GM23338 (cell line): ENCODE measurements at places on chromosomes 1 and 21. TPM values are rescaled to one million over a fixed set of nuclear protein-coding genes. Genes with fewer than 3 reads are reported as not detected.
A peak's percentile ranks its signal among the peaks of the same experiment; 100 is the strongest.

IL22RA1 gene
- polyA plus RNA-seq: 0.11 TPM in 1 of 2 replicates, not detected in the other

TPTE gene
- polyA plus RNA-seq: not detected in 2 replicates

DNASE2B gene
- polyA plus RNA-seq: not detected in 2 replicates

GABRD gene
- 1.7 and 2.1 TPM in 2 replicates for polyA plus RNA-seq

C1orf94 gene
- 4.3 and 4.9 TPM in 2 replicates for polyA plus RNA-seq

LHX4 gene
- 1.2 and 1.4 TPM in 2 replicates for polyA plus RNA-seq

GRCh38 chr1:92960395-92961130 is 699 bp downstream of the DIPK1A start:
- H3K4me1 ChIP-seq: peaks cover 14% of the 10 kb centered on the region
- no peaks in the 10 kb centered on the region for H3K36me3 ChIP-seq
- DNase-seq: peak; percentile 69
- H3K27ac ChIP-seq: no peak overlapping the region

- DNase-seq: no peak
- H3K4me1 ChIP-seq: no peaks in the 10 kb centered on the region
- no peak overlapping the region for H3K4me3 ChIP-seq
- no peaks in the 10 kb centered on the region for H3K27me3 ChIP-seq
These were observed 483.4 kb downstream of the PLPP3 start for GRCh38 chr1:56095696-56096665.

GRCh38 chr1:224879162-224879803 is 50.2 kb upstream of the DNAH14 start:
- H3K36me3 ChIP-seq: no peaks in the 10 kb centered on the region
- H3K27ac ChIP-seq: no peak overlapping the region
- DNase-seq: no peak
- H3K27me3 ChIP-seq: no peaks in the 10 kb centered on the region
- peaks cover 56% of the 10 kb centered on the region for H3K4me1 ChIP-seq

DNA sequence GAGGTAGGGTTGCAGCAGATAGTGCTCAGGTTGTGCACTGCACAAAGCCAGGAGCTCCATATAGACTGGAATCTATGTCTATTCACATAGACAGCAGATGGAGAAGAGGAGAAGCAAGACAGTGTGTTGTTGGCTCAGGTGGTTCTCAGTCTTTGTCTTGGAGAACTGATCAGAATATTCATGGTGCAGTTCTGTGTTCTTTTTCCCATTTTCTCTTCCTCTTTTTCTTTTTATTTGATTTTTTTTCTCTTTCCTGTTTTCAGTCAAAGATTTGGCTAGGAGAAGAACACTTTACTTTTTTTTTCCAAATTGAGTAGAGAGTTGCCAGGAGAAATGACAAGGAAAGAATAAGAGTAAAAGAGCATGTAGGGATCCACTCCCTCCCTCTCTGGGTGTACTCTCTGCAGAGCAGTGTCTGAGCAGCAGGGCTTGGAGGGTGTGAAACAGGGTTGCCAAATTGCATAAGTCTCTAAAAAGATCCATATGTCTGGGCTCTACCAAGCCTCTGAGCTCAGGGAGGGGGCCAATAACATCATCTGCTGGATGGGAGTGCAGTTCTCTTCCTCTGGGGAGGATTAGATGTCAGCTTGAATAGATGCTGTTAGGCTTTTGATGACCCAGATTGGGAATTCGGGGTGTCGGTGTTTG is 8.7 kb upstream of the CD34 start:
- H3K4me1 ChIP-seq: peaks cover 10% of the 10 kb centered on the region
- no peaks in the 10 kb centered on the region for H3K27me3 ChIP-seq
- H3K27ac ChIP-seq: no peak overlapping the region
- H3K4me3 ChIP-seq: no peak overlapping the region
- no peaks in the 10 kb centered on the region for H3K36me3 ChIP-seq
- DNase-seq: no peak

GRCh38 chr21:37365517-37366481 is 774 bp upstream of the DYRK1A start:
- peak overlapping the region; percentile 100 for H3K27ac ChIP-seq
- peaks cover 34% of the 10 kb centered on the region for H3K4me1 ChIP-seq
- peak; percentile 83 for DNase-seq
- peak overlapping the region; percentile 89 for H3K4me3 ChIP-seq
- H3K27me3 ChIP-seq: no peaks in the 10 kb centered on the region

DNA sequence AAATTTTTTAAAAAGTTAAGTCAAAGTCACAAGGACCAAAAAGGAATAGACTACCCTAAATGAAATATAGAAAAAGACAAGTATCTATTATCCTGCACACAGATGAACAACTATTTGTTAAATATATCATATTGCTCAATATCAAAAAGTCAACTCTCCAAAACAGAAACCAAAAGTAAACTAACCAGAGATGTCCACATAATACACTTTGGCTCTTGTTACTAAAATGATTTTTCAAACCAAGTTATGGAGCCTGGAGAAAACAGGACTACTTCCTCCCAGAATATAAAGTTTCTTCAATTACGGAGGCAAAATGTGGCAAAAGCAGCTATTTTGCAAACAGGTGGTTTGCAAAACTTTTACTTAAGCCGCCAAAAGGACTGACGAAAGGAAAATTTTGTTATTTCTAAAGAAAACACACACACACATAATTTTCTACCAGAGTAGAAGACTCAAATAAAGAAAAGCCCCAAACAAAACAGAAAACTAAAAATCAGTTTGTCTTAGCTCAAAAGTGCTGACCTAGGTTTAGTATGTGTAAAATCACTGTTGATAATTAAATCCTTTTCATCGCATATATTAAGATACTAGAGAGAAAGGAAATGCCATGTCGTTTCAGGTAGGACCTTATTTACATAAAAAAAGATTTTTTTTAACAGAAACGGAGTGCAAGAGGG is 1.1 kb downstream of the DPYD start:
- peaks cover 21% of the 10 kb centered on the region for H3K27me3 ChIP-seq
- H3K27ac ChIP-seq: no peak overlapping the region
- peak overlapping the region; percentile 57 for H3K4me3 ChIP-seq
- no peaks in the 10 kb centered on the region for H3K36me3 ChIP-seq
- DNase-seq: peak; percentile 8

GRCh38 chr1:78369546-78369945 is 121.2 kb upstream of the PTGFR start:
- no peaks in the 10 kb centered on the region for H3K4me1 ChIP-seq
- H3K27ac ChIP-seq: no peak overlapping the region
- no peak overlapping the region for H3K4me3 ChIP-seq
- no peak for DNase-seq

DNA sequence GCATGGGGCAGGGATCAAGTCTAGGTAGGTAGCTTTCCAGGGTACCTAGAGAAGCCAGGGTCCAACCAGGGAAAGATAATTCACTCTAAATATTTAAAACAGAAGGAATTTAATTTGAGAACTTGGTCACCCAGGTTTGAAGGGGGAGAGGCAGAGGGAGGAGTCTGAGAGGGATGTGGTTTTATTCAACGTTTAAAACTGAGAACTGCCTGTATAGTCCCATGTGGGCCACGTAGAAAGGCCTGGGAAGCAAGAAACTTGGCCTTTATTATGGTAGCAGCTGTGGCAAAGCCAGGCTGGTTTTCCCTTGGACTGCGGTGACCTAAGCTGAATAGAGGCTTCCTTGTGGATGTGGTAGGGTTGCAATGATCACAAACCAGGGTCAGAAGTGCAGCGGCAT is 42.0 kb upstream of the DUSP10 start:
- DNase-seq: no peak
- H3K27me3 ChIP-seq: no peaks in the 10 kb centered on the region
- 0 out of 2 replicates have a peak, but pooled peaks cover 6% of the 10 kb centered on the region for H3K4me1 ChIP-seq
- no peak overlapping the region for H3K4me3 ChIP-seq
- H3K36me3 ChIP-seq: no peaks in the 10 kb centered on the region

- no peaks in the 10 kb centered on the region for H3K36me3 ChIP-seq
- peaks cover 5% of the 10 kb centered on the region; the same call in 1 of the 2 replicates for H3K27me3 ChIP-seq
- H3K4me3 ChIP-seq: no peak overlapping the region
- no peak overlapping the region for H3K27ac ChIP-seq
- no peak for DNase-seq
These were observed 5.4 kb downstream of the TRIM62 start for GRCh38 chr1:33176362-33176850.

DNA sequence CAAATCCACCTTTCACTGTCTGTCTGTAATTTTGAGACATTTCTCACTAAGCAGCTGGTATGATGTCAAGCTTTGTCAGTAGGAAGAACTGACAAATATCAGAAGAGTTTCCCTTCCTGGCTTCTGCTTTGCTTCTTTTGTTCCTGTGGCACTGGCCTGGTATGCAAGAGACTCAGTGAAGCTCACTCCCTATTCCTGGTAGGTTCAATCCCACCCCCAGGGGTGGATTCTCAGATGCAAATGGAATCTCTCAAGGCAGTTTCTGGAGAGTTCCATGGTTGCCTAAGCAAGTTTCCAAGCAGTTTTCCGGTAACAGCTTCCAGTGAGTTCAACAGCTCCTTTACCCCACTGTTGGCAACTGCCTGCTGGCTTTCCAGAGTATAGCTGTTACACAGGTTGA is 683.4 kb downstream of the PTPRC start:
- H3K4me3 ChIP-seq: no peak overlapping the region
- no peak overlapping the region for H3K27ac ChIP-seq
- no peaks in the 10 kb centered on the region for H3K27me3 ChIP-seq
- no peaks in the 10 kb centered on the region for H3K36me3 ChIP-seq
- H3K4me1 ChIP-seq: no peaks in the 10 kb centered on the region
